CD4-positive, alpha-beta T cell treated with Interleukin-10 for 1 hour (primary cell): ENCODE measurements at places on chromosomes 16 and 17.

- peak; percentile 97 for DNase-seq
These were observed at the start of the genes DHX38 and TXNL4B for GRCh38 chr16:72093448-72094265. TSS of gene DHX38 (plus strand) at chr16:72093847. CDS start at chr16:72096158, 2,311 bp downstream. TSS of gene TXNL4B (minus strand) at chr16:72093620. CDS start at chr16:72090749, 2,871 bp downstream.

DNA sequence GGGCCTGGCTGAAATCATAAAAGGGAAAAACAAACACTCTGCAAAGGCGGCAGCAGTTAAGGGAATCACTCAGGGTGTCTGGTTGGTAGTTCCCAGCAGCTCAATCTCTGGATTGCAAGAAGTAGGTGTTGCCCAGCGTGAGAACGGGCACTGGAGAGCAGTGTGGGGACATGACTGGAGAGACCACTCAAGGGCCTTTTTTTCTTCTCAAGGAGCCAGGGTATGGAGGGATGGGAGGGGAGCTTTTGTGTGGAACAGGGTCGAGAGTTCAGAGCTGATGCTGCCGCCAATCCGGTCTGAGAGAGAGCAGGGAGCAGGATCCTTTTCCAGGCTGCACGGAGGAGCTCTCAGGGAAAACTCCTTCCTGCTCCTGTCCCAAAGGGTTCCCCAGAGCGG lies 15.2 kb downstream of the SCNN1B start:
- DNase-seq, result no peak

DNA sequence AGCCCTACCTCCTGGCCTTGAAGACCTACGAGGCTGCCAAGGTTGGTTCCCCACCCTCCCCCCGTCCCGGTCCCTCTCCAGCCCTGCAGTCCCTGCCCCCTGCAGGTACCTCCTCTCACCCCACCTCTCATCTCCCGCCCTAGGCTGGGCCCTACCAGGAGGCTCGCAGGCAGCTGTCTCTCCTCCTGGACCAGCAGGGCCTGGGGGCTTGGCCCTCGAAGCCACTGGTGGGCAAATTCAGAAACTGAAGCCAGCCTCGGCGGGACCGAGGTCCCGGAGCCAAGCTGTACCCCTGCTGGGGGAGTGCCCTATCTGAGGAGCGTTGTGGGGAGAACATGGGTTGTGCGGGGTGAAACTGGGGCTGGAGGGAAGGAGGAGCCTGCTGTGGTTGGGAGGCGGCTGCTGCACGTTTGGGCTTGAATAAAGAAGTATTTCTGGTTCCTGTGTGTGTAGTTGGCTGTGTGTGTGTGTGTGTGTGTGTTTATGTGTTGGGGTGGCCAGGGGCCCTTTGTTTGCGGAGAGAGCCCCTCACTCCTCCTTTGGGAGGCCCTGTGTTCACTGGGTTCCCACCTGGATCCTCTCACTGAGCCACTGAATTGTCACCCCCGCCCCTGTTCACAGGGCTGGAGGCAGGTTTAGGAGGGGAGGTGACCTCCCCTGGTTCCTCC lies 5.9 kb downstream of the ADAD2 start:
- DNase-seq, result no peak

GRCh38 chr16:11084484-11084875 lies 140.1 kb downstream of the CLEC16A start:
- DNase-seq, result no peak

DNA sequence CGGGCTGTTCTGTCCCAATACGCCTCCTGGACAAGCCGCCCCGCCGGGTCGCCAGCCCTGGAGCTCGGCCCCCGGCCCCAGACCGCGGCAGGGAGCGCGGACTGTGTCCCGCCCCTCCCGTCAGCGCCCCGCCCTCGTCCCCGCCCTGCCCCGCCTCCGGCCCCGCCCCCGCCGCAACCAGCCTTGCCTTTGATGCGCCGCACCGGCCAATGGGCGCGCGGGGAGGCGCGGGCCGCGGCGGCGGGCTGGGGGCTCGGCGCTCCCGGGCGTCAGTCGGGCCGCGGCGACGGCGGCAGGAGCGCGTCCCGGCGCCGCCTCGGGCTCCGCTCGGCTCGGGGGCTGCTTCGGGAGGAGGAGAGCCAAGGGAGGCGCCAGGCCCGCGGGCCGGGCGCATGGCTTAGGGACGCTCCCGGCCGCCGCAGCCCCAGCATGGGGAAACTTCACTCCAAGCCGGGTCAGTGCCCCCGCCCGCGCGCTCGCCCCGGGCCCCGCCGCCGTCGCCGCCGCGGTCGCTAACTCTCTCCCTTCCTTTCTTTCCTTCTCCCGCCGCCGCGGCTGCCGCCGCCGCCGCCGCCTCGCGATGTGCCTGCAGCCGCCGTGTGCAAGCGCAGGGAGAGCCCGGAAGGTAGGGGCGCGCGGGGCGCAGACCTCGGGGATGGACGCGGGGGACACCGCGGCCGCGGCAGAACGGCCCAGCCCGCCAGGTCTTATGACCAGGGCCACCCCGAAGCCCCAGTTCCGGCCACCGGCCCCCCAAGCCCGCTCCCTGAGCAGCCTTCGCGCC lies at the start of gene NKD1:
NKD1 (plus strand) TSS at position 272 of the 784 bp plus-strand sequence; CDS start at position 430, 158 bp downstream.
- peak; percentile 77 for DNase-seq

DNA sequence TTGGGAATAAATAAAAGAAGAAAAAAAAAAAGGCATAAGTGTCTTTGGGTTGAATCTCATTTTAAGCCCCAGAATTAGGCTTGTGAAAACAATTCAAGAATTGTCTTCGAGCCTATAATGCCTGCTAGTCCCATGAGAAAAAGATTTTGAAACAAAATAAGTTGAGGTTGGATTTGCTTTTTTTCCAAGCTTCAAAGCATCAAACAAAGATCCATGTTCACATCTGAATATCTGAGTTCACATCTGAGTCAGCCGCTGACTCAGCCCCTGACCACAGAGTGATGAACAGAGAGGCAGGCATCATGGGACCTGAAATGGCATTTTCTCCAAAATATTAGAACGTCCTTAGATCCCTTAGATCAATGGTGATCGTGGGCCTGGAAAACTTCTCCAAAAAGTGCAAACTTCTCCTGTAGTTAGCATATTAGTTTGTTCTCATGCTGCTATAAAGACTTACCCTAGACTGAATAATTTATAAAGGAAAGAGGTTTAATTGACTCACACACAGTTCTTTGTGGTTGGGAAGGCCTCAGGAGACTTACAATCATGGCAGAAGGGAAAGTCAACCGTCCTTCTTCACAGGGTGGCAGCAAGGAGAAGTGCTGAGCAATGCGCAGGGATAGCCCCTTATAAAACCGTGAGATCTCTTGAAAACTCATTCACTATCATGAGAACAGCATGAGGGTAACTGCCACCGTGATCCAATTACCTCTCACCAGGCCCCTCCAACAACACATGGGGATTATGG lies 294.6 kb upstream of the HSBP1 start:
- no peak for DNase-seq
